ENCODE measurements at places on chromosomes 2 and 18. TPM values are rescaled to one million over a fixed set of nuclear protein-coding genes. Genes with fewer than 3 reads are reported as not detected.

- DNase-seq, result no peak
Observed at GRCh38 chr2:11949732-11950523, 203.5 kb downstream of the LPIN1 start.

DNA sequence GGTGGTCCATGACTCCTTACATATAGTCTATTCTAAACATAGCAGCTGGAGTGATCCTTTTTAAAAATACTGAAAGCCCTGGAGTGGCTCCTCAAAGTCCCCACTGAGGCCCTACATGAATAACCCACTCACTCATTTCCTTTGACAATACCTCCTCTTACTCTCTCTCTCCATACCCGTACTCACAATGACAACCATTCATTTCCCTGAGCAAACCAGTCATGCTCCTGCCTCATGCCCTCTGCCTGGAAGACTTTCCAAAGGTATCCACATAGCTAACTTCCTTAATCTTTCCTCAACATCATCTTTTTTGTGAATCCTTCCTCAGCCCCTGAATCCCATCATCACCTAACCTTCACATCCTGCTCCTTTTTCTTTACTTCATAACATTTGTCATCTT is 102.6 kb downstream of the BAZ2B start:
- DNase-seq, result no peak

GRCh38 chr2:231227310-231228162 is 29.1 kb downstream of the ARMC9 start:
- DNase-seq, result peak; percentile 47

DNA sequence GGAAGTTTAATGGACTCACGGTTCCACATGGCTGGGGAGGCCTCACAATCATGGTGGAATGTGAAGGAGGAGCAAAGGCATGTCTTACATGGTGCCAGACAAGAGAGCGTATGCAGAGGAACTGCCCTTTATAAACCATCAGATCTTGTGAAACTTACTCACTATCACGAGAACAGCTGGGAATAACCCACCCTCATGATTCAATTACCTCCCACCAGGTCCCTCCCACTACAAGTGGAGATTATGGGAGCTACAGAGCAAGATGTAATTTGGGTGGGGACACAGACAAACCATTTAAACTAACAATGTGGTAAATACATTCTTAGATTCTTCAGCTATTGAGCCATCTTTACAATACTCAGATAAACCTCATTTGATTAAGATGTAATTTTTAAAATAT is 176.1 kb downstream of the SH3BP4 start:
- no peak for DNase-seq

Gene C2orf80
- not detected for polyA plus RNA-seq

Gene PCARE
- 0.25 TPM for polyA plus RNA-seq

Gene NAT8
- polyA plus RNA-seq, result not detected
